ENCODE measurements at places on chromosomes 6 and 20.

DNA sequence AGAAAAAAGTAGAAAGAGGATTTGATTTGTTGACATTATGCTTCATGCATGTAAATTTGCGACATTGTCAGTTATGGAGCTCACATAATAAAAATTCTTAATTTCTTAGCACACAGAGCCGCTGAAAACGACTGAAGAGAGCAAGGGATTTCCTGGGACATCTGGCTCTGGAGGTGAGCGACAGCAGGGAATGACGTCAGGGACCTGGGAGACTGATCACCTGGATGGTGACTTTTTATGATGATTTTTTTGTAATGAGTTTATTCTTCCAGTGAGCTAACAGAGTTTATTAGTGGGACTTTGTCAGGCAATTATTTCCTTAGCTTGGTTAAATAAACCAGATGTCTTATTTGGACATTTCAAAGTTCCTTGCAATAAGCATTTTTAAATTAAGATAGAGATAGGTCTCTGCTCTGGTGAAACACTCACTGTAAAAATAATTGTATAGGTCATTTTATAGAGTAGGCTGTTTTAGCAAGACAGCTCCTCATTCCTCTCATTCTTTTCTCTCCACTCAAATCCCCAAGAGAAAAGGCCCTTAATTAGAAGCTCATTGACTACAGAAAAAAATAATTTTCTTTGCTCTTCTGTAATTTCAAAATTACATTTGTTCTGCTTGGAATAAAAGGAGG, 19.4 kb downstream of the TMEM200A start:
- DNase-seq: no peak

- DNase-seq: no peak
Measured at GRCh38 chr6:138563650-138564049, 64.4 kb upstream of the NHSL1 start.

GRCh38 chr6:5318617-5319272, 57.4 kb downstream of the FARS2 start:
- no peak for DNase-seq

- no peak for DNase-seq
Measured at GRCh38 chr20:24662752-24663365, 193.4 kb downstream of the SYNDIG1 start.

DNA sequence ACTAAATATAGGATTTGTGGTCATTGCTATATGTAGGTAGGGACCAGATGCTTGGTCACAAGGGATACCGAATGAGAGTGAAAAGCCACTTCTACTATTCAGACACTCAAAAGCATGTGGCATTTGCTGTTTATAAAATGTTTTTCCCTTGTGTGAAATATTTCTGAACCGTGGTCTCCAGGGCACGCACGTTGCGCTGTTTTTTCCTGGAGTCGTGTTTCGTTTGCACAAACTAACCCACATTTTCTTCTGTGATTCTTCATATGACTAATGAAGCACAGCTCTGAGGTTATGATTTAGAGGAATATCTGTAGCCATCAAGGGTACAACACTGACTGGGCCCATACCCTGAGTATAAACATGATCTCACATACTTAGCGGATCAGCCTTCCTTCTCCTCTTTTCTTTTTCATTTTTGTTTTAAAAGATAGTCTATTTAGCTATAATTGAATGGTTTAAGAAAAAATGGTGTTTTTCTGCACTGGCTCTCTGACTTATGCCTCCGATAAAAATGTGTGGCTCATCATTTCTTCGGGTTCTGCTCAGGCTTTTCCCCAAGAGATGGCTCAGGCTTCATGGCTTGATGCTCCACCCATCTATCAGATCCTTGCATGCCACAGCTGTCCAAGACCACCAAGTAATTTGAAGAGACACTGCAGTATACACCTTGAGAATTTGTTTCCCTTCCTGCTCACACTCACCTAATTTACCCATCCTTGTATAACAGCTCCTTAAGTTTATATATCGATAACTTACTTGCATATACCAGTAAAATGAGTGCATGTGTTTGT, 59.9 kb upstream of the HBS1L start:
- DNase-seq: no peak

DNA sequence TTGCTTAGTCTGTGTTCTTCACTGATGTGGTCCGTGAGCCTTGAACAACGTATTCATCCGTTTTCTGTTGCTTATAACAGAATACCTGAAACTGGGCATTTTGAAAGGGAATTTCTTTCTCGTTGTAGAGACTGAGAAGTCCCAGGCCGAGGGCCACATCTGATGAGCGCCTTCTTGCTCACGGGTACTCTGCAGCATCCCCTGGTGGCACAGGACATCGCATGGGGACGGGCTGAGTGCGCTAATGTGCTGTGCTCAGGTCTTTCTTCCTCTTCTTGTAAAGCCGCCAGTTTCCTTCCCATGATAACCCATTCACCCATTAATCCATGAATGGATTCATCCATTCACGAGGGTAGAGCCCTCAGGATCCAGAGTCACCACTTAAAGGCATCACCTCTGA, 161.0 kb downstream of the NFATC2 start:
- DNase-seq: no peak

DNA sequence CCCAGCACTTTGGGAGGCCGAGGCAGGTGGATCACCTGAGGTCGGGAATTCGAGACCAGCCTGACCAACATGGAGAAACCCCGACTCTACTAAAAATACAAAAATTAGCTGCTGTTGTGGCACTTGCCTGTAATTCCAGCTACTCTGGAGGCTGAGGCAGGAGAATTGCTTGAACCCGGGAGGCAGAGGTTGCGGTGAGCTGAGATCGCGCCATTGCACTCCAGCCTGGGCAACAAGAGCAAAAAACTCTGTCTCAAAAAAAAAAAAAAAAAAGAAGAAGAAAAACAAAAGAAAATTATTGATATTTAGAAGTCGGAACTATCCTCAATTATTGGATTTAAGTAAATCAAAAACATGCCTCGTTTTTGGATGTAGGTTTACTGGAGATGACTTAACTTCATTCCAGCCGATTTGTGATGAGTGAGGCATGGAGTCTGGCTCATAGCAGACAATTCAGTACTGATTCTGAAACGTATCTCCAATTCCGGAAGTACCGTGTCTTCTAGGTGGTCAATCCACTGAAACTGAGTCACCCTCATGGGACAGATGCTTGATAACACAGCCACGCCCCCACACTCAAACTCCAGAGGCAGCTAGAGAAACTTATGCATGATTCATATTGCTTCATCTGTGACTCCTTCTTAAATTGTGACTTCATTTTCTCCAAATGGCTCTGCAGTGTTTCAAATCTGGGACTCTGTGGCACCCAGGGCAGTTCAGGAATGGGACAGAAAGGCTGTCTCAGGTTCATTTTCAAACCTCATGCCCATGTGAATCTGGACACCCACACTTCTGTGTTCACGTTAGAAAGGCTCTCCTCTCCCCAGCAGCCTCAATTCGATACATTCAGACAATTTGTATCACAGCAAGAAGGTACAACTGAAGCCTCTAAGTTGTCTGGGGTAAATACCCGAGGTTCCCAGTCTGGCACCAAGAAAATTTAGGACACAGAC, 110.4 kb upstream of the ARMC2 start:
- no peak for DNase-seq
